Activated CD4-positive, alpha-beta T cell treated with anti-CD3 and anti-CD28 coated beads for 4 hours (primary cell): ENCODE measurements at places on chromosomes 5 and 9.
A peak's percentile ranks its signal among the peaks of the same experiment; 100 is the strongest.

DNA sequence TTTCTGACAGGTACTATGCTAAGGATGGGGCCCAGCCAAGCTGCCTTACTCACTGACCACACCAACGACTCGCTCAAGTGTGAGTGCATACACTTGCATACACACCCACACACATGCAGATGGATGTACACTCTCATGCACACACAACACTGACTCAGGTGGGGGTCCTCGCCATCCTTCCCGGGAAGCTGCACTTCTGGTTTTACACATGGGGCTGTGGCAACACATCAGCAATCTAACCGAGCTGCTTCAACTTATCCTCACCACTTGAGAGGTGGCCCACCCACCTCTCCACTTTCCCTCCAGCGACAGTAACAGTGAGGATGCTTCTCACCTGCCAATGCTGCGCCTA is 67.2 kb upstream of the SLC25A51 start:
- DNase-seq: no peak

- no peak for DNase-seq
Observed at GRCh38 chr9:1353291-1353690, 303.1 kb downstream of the DMRT2 start.

DNA sequence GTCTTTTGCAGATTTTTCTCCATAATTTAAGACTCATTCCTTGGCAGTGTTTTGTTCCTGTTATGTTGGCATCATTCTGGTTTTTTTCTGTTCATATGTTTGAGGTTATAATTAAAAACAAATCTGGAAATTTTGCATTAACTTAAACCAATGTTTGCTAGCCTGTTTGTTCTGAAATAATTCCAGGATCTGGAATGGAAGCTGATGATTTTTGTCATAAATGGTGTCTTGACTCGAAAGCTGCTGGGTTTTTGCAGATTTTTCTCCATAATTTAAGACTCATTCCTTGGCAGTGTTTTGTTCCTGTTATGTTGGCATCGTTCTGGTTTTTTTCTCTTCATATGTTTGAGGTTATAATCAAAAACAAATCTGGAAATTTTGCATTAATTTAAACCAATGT is 318.7 kb upstream of the IRX4 start:
- DNase-seq: no peak

DNA sequence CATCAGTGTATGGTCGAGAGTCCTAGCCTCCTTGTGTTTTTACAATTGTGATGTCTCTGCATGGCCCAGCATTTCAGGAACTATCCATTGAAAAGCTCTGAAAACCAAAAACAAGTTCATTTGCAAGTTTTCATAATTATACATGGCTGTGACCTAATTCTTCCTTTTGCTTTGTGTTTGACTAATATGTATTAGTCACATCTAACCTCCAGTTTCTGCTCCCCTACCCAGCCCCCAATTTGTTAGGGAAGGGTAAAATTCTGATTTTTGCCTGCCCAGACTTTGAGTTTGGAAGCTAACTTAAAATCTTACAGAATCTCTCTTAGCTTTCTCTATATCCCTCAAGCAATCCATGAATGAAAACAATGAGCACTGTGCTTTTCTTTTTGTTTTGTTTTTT is 128.2 kb upstream of the SEMA6A start:
- DNase-seq: no peak

- DNase-seq: no peak
Observed at GRCh38 chr9:116027511-116027910, 126.1 kb upstream of the PAPPA start.

DNA sequence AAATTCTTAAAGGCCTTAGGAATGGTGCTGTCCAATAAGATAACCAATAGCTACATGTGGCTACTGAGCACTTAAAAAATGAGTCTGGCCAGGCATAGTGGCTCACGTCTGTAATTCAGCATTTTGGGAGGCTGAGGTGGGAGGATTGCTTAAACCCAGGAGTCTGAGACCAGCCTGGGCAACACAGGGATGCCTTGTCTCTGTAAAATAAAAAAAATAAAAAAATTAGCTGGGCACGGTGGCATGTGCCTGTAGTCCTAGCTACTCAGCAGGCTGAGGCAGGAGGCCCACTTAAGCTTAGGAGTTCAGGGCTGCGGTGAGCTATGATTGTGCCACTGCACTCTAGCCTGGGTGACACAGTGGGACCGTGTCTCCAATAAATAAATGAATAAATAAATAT is 1.3 kb upstream of the SLC22A5 start:
- DNase-seq: no peak

- no peak for DNase-seq
Observed at GRCh38 chr5:18984559-18985080, 1003.4 kb downstream of the CDH18 start.

- no peak for DNase-seq
Observed at GRCh38 chr5:144356489-144356888, 185.8 kb downstream of the KCTD16 start.

DNA sequence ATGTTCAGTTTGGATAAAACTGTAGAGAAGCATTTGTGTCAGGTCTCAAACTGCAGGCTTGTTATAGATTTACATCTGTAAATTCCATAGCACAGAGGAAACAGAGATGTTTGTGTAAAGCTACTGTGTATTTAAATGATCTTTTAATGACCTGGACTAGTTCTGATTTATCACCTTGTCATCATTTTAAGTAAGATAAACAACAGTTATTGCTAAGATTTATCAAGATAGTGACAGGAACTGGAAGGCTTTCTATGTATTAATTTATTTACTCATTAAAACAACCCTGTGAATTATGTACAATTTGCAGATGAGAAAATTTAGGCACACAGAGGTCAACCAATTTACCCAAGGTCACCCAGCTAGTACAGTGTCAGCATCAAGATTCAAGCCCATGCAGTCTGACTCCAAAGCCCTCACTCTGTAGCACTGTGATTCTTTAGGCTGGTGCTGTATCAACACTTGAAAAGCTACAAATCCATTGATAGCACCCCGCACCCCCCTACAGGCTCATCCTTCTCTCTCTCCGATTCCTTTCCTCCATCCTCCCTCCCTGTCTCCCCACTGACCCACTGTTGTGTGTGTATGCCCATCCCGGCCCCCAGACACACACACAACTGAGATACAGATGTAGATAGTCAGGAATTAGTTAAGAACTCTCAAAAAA is 184.5 kb downstream of the FBN2 start:
- no peak for DNase-seq

DNA sequence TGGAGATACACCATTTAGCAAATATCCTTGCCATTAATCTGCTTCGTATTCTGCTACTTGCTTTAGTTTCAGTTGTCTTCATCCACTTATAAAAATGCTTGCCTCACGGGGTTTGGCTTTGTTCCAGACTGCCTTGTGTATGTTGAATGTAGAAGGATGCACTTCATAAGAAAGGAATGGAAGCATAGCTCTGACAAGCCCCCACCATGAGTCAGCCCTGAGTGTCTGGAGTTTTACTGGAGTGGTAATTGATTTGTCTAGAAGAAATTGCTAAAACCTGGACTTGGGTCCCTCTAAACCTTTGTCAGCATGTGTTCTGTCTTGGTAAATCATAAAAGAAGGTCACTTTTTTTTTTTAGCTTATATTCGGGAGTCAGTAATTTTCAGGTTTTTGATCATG is 4.6 kb downstream of the TEX48 start:
- no peak for DNase-seq

DNA sequence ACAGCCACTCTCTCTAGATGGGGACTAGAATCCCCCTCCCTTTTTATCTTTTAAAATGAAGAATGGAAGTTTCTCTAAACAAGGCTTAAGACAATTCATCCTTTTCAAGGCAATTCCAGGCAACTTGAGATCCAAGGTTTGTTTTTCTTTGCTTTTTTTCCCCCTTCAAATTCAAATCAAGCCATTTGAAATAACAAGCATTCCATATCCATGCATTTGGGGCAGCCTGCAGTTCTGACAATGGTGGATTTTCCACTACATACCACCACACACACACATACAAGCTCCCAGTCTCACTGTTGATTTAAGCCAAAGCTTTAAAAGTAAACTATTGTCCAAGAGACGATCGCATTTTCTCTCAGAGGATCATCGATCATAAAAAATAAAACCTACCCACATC is 424 bp downstream of the INSYN2B start:
- no peak for DNase-seq

DNA sequence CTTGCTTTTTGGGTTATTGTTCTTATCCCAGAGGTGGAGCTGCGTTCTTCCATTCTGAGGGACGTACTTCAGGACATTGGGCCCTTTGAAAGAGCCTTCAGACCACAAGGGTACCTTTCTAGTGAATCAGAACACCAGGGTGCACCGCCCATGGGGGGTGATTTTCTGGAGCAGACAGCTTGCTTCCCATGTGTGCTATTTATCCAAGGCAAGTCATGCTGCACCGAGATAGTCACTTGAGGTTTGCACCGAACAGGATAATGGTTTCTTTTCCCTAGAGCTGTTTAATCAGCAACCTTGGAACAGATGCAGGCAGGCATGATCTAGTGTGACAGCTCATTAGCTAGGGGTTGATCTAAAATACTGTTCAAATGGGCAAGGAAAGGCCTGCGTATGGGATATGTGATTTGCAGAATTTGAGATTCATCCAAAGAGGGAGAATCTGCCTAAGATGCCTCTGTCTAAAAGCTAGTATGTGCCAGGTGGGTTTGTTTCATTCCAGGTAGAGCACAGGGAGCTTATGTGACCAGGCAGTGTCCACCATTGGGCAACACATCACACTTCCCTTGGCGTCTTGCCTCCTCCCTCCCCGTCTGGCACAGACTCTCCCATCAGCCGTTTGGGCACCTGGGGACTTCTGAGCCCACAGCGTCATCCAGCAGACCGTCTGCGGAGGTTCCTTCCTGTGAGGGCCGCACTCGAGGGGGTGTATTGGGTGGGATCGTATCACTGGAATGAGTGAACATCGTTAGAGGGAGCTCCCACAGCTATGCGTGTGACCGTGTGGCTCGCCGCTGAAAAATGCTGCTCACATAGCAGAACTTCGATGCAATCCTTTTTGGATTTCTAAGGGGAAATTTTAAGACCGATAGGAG is 23.0 kb downstream of the ABL1 start:
- DNase-seq: no peak

GRCh38 chr5:9831823-9832222 is 201.7 kb upstream of the TAS2R1 start:
- DNase-seq: no peak

DNA sequence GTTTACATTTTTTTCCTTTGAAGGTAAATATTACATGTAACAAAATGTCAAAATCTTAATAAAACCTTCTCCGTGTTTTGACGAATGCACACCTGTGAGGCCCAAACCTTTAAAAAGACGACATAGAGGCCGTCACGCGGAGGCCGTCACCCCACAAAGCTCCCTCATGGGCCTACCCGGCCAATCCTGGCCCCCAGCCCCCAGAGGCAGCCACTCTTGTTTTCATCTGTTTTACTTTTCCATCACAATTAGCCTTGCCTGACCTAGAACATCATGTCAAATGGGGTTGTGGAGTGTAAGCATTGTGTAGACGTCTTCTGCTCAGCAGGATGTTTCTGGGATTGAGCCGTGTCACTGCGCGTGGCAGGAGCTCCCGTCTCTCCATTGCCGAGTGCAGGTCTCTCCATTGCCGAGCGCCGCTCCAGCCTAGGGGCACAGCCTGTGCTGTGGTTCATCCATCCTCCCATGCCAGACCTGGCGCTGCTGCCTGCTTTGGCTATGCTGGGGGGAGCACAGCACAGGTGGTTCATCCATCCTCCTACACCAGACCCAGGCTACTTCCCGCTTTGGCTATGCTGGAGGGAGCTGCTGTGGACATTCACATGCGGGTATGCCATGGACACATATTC is 52.2 kb upstream of the IRX4 start:
- DNase-seq: no peak

DNA sequence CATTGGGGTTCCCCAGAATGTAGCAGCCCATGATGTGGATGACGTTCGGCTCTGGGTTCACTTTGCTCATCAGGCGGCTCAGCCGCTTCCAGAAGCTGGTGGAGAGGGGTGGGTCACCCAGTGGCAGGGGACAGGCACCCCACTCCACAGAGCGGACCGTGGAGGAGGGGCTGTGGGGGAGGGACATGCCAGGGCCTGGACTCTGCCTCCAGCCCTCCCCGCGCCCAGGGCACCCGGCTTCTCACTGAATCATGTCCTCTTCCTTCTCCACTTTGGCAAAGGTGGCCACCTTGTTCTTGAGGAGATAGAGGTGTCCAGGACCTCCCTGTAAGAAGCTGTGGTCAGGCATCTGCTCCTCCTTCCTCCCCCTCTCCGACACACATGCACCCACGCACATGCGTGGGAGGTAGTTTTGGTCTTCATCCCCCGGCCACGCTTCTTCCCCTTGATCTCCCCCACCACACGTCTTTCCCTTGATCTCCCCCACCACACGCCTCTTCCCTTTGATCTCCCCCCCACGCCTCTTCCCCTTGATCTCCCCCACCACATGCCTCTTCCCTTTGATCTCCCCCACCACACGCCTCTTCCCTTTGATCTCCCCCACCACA is 8.9 kb upstream of the ENTPD8 start:
- peak; percentile 76 for DNase-seq

- DNase-seq: no peak
Observed at GRCh38 chr5:96317945-96318344, 115.1 kb downstream of the PCSK1 start.

DNA sequence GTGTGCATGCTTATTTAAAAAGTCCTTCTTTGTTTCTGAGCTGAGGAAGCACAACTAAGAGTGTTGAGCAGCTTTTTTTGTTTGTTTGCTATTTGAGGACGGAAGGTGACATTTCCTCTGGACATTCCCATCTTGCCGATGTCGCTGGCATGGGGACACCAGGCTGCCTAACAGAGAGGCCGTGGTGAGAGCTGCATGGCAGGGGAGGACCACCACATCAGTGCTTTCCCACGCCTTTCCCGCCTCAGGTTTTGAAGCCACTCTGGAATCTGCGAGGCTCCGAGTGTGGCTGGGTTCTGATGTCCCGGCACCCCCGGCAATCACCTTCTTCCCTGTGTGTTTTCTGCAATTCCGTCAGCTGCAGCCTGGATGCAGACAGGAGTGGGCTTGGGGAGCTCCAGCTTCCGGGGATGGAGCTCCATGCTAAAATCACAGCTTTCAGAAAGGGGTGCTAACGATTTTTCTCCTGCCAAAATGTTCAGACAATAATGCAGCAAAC is 259.8 kb upstream of the IRX4 start:
- no peak for DNase-seq

GRCh38 chr9:33170464-33171415 is 3.6 kb upstream of the B4GALT1 start:
- peak; percentile 44 for DNase-seq

DNA sequence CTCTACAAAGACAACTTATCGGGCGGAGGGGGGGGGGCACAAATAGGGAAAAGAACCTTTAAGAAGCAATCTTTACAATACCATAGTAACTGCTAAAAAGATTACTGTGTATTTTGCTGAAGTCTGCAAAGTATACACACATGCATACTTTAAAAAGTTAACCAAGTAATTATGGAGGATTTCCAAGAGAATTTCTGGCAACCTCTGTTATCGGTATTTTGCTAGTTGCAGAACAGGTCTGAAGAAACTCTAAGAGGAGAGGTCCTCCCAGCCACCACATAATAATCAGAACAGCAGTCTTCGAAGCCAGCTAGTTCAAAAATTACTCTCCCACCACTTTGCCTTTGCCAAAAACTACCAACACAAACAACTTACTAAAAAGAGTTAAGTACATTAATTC is 56.1 kb downstream of the UBAP2 start:
- no peak for DNase-seq
